ENCODE measurements at places on chromosomes 1 and 21.

DNA sequence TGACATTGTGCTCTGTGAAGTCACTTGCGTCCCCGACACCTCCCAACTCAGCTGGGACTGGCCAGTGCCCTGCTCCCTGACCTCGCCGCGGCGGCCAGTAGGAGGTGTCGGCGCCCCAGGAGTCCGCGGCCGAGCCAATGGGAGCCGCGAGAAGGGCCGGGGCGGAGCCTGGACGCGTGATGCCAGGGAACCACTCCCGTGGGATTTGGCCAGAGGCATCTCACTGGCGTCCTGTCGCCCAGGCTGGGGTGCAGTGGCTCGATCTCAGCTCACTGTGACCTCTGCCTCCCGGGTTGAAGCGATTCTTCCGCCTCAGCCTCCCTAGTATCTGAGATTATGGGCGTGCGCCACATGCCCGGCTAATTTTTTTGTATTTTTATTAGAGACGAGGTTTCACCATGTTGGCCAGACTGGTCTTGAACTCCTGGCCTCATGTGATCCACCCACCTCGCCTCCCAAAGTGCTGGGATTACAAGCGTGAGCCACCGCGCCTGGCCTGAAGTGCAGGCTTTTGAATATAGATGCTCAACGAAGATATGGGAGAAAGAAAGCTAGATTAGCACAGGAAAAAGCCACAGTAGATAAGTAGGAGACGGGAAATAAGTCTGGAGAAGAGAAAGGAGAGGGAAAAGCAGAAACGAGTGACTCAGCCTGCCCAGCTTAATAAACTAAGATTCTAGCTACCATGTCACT is 38.0 kb downstream of the ZBTB8OS start:
- peak; percentile 83 for DNase-seq

DNA sequence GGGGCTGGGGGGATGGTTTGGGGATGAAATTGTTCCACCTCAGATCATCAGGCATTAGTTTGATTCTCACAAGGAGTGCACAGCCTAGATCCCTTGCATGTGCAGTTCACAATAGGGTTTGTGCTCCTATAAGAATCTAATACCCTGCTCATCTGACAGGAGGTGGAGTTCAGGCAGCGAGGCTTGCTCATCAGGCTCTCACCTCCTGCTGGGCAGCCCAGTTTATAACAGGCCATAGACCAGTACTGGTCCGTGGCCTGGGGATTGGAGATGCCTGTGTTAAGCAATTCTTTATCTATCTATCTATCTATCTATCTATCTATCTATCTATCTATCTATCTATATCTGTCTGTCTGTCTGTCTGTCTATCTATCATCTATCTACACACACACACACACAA is 525.3 kb upstream of the DAB1 start:
- no peak for DNase-seq

DNA sequence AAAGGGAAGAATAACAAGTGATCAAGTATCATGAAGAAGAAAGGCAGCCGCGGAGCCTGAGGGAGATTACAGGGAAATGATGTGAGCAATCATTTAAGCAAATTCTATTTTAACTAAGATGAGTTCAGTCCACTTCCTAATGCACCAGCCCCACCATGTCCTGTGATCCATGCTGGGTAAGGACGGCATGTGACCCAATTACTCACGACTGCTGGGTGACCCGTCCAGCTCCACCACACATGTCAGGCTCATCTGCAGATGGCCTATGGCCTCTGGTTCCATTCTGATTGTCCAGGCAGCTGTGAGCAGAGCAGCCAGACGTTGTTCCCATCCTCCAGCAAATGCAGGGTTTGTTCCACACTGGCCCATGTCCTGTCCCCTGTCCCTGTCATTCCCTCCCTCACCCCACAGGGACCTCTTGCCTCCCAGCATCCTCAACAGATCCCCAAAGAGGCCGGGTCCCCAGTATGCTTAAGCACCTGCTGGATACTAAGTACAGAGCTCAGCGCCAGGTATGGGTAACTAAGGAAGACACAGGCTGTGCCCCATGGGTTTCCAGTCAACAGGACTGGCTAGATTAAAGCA is 87.9 kb downstream of the MATN1 start:
- no peak for DNase-seq

- DNase-seq = no peak
These were observed 21.9 kb downstream of the UBE2Q1 start for GRCh38 chr1:154536570-154536969.

GRCh38 chr1:58768971-58769808 is 14.7 kb downstream of the JUN start:
- DNase-seq = peak; percentile 31

- DNase-seq = no peak
These were observed 17.4 kb upstream of the CCN1 start for GRCh38 chr1:85563139-85563538.

- DNase-seq = no peak
These were observed 252.1 kb upstream of the TMEM51 start for GRCh38 chr1:14901371-14901954.

GRCh38 chr1:43783671-43784205 is 76.4 kb downstream of the ST3GAL3 start:
- peak; percentile 36 for DNase-seq

- DNase-seq = no peak
These were observed 341.3 kb upstream of the TMPRSS15 start for GRCh38 chr21:18744840-18745239.

DNA sequence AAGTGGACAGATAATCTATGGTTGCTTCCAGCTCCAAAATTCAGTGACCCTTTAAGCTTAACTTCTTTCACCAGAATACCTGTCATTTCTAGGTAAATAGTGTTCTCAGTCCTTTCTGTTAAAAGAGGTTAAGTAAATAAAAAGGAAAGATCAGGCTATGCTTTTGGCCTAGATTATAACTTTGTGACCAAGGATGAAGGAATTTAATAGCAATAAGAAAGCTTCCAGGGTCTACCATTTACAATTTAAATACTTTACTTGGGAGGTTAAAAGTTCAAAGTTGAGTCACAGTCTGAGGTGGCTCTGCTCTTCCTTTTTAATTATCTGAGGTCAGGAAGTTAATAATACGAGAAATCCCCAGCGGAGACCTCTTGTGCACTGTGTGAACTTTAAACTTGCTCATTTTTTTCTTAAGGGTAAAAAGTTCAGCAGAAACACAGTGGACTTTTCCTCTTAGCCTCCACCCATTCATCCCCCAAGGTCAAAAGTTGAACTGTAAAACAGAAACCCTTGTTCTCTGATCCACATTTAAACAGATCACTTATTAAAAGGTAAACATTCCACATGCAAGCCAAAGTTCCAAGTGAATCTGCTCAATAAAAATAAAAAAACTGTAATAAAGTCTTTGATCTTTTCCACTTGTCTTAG is 187.1 kb downstream of the NRIP1 start:
- DNase-seq = peak; percentile 52

DNA sequence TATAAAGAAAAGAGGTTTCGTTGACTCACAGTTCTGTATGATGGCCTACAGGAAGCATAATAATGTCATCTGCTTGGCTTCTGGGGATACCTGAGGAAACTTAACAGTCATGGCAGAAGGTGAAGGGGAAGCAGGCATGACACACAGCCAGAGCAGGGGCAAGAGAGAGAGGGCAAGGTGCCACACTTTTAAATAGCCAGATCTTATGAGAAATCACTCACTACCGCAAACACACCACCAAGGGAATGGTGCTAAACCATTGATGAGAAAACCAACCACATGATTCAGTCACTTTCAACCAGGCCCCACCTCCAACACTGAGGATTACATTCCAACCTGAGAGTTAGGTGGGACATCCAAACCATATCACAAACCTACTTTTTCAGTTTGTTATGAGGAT is 245.9 kb upstream of the SGIP1 start:
- DNase-seq = no peak

GRCh38 chr1:223651291-223651991 is 14.1 kb downstream of the CAPN8 start:
- DNase-seq = no peak

- no peak for DNase-seq
These were observed 3.1 kb upstream of the TXNIP start for GRCh38 chr1:145999321-146000024.

GRCh38 chr1:244104309-244105060 is 53.4 kb downstream of the ZBTB18 start:
- no peak for DNase-seq

GRCh38 chr1:31703431-31704270 is at the start of gene COL16A1:
Gene COL16A1, minus strand, starts transcription at chr1:31704017. Its CDS starts 1,824 bp downstream, at chr1:31702193.
- DNase-seq = peak; percentile 43

- DNase-seq = no peak
These were observed 591 bp downstream of the MRPL37 start for GRCh38 chr1:54200519-54200997.

GRCh38 chr21:26776310-26777021 is 68.7 kb downstream of the ADAMTS1 start:
- DNase-seq = no peak

DNA sequence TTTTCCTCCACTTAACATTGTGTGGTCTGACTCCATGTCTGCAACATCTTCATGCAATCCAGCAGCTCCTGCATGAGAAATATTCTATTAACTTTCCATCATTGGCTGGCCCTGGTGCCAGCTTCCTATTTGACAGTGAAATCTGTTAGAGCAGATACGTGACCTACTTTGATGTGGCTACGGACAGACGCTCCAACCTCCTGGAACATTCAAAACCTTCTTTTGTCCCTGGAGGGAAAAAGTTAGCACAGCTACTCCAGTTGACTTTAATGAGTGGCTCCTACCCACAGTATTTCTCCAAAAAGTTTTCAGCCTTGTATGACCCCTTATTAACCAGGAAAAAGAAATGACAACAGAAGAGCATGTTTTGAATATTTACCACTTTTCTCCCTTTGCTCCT is 22.0 kb downstream of the PRAMEF20 start:
- no peak for DNase-seq

GRCh38 chr1:89757532-89757931 is 63.3 kb upstream of the LRRC8D start:
- peak; percentile 42 for DNase-seq

DNA sequence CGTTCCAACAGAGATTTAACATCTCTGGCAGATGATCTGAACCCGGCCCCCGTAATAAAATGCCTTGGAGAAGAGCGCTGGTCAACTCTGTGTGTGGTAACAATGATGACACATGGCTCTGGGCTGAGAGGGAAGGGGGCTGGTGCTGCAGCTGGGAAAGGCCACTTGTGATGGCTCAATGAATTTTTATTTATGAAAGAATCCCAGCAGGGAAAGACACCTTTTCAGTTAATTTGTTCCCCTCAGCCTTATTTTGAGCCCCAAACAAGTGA is 59.4 kb downstream of the SYT6 start:
- DNase-seq = no peak

DNA sequence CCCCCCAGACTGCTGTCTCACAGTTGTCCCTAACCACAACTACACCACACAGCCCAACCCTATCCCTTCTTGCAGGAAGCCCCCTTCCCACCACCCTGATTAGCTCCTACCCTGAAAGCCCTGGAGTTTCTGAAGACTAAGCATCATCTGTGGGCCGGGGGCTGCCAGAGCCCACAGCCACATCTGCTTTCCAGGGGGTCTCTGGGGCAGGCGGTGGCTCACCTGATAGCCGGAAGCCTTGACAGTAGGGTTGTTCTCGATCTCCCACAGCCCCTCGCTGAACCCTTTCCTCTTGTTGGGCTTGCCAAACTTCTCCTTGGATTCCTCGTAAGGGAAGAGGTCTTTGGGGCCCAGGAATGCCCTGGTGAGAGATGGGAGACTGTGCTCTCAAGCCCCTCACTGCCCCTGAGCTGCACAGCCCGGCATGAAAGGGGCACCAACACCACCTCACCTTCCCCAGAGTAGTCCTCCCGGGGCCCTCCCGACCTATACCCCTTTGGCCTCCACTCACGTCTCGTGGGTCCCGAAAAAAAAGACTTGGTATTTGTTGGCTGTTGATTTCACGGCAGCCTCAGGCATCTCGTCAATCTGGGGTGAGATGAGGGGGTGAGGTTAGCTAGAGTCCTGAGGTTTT is 4.0 kb upstream of the MRPL24 start:
- no peak for DNase-seq

- DNase-seq = no peak
These were observed 348.8 kb downstream of the RYR2 start for GRCh38 chr1:237390823-237391222.

DNA sequence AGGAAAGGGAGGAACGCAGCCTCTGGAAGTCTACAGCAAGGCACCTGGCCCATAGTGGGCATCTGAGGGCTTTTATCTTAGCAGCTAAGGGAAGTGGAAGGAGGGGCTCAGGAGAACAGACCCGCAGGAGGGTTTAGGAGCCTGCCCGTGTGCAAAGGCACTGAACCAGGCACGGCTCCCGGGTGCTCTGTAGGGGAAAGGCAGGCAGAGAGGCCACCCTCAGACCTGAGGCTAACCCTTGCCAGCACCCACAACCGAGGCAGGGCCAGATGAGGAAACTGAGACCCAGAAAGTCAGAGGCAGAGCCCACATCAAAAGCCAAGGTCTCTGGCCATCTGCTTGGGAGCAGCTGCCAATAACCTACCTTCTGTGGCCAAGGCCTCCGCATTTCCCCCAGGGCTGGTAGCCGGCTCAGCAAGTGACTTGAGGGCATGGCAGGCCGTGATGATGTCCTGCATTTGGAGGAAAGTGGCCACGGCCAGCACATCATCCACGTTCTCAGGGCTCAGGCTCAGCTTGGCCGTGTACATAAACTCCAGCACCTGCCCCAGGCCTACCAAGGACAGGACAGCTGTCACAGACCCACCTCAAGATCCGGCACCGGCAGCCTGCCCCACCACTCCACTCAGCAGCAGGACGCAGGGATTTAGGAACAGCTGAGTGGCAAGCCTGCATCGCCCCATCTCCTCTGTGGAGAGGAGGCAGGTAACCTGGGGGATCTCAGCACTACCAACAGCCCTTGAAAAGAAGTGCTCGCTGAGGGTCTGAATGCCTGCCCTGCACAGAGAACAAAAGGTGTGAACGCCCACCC is 29.1 kb downstream of the ZBTB17 start:
- DNase-seq = no peak

GRCh38 chr1:233509526-233509925 is 104.4 kb upstream of the KCNK1 start:
- DNase-seq = no peak

GRCh38 chr1:13687151-13687715 is 12.8 kb upstream of the PRDM2 start:
- DNase-seq = no peak

DNA sequence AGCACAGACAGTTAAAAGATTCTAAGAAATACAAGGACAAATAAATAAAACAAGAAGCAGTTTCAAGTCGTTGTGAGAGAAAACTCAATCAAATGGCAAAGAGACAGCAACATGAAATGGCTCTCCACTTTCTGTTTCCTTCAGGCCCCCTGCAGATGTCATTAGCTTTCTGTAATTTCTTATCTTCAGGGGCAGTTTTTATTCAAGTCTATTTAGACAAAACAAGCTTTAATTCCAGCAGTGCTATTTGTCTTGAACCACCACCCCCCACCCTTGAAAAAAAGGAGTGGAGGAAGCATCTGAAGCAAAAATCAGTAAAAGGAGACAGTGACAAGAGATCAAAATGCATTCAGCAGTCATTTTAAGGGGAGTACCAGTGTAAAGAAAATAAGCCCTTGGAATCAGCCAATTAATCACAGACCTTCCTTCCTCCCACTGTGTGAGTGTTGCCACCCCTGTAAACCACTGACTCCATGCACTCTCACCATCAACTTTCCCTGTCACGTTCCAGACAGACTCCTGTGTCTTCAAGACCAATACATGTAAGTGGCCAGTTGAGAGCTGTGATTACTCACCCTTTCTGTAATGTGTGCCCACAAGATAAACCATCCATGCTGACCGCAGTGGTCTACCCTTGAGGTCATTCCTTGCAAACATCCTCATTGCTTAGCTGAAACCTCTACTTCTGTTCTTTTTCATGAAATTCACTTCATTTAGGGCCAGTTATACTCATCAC is 136.1 kb upstream of the HOOK1 start:
- DNase-seq = no peak

GRCh38 chr1:175871647-175872046 is 128.3 kb upstream of the TNR start:
- DNase-seq = no peak

GRCh38 chr1:70517444-70517843 is 106.4 kb downstream of the CTH start:
- no peak for DNase-seq

Measured in GM20000 (cell line).